ENCODE measurements at places on chromosomes 2 and 18.

- DNase-seq: no peak
Measured at GRCh38 chr2:167653131-167653530, 594.3 kb downstream of the STK39 start.

GRCh38 chr2:239600650-239601049, 199.8 kb upstream of the HDAC4 start:
- no peak for DNase-seq

DNA sequence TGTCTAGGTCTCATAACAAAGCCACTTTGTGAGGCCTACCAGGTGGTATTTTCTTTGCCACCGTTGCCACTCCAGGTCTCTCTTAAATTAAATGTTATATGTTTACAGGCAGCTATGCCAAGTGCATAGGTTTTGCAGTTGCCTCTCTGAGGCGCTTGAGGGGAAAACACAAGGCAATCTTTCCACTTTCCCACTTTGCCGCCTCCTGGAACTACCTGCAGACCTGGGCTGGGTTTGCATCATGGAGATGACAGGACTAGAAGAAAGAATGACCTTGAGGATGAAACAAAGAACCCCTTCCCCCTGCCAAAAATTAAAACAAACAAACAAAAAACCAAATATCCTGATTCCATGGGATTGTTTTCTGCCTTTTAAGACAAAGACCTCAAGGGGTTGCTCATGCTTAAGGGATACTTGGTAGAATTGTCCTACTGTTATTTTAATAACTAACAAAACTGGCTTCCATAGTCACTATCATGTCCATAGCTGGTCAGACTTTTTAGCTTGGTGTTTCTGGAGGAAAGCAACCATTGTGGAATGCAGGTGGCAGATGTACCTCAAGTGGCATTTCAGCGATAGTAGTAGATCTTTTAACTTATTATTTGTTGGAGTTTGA, 159.9 kb downstream of the PRPF40A start:
- no peak for DNase-seq

DNA sequence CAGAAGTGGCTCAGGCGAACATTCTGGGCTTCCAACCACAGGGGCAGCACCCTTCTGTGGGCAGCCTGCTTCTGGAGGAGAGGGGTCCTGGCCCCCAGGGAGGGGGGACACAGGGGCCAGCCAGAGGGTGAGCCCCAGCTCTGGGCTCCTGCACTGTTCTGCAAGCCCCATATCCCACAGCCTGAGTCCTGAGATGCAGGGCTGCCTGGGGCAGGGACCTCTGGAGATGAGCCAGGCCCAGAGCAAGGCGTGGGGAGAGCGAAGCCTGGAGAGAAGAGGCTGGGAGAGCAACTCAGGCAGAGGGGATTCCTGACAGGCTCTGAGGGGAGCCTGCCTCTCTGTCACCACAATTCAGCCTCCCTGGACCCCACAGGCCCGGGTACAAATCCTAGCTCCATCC, 13.5 kb upstream of the PRSS56 start:
- no peak for DNase-seq

GRCh38 chr2:236452238-236452637, 117.4 kb upstream of the ACKR3 start:
- DNase-seq: no peak

DNA sequence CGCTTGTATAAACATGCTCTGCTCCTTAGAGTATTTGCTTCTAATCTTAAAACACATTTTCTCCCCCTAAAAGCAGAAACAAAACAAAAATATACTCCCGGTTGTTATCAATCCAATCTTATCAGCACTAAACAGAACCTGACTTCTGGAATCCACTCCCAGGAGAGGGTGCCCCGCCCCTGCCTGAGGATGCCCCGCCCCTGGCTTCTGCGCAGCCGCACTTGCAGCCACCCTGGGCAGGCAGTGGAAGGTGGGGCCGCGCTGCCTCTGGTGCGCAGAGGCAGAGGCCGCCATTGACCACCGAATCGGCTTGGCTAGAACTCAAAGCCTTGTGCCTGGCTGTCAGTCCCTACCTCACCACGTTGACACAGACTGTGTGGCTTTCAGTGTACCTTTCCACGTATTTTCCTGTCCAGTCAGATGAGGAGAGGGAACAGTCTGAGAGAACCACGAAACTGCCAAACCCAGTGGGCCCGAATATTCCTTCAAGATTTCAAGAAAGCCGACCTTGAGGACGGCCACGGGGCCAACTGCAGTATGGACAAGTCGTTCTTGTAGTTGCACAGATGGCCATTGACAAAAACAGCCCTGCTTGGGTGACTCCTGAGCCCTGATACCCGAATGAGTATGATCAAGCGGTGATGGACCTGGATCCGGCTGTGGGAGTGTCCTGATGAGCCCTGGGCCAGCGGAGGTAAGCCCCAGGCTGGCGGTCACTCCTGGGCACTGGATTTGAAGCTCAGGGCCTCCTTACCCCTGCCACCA, 46.2 kb upstream of the ARHGAP28 start:
- no peak for DNase-seq

- no peak for DNase-seq
Measured at GRCh38 chr2:176569574-176569973, 300.3 kb downstream of the MTX2 start.

- peak; percentile 58 for DNase-seq
Measured at GRCh38 chr2:107687073-107687472, 139.6 kb upstream of the RGPD4 start.

DNA sequence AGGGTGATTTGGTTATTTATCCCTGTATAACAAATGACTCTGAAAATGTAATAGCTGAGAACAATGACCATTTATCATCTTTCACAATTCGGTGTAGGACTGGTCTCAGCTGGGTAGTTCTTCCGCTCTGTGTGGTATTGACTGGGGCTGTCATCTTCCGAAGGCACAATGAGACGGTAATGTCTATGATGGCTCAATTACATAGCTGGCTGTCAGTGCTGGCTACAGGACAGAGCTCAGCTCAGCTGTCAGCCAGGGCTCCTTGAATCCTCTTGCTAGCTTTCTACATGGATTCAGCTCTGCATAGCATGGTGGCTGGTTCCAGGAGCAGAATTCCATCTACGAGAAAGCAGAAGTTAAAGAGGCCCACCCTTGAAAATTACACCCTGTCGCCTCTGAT, 483.8 kb downstream of the TDRD15 start:
- no peak for DNase-seq

DNA sequence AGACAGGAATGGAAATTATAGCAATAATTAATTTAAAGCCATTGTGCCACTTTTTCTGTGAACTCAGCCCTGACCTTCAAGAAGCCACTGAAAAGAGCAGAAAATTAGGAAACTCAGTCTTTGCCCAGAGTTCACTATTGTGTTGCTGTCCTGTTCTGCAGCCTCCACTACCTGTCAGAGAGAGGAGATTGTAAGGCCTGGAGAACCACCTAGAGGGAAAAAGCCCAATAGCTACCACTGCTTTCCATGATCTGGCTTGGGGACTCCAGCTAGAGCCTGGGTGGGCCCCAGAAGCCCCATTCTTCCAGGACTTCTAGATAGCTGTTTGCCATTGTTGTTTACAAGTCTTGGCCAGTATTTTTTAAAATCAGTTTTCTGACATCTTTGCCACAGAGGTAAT, 176.1 kb upstream of the KLF7 start:
- DNase-seq: no peak

GRCh38 chr2:175627405-175627804, 374.7 kb downstream of the LNPK start:
- no peak for DNase-seq

DNA sequence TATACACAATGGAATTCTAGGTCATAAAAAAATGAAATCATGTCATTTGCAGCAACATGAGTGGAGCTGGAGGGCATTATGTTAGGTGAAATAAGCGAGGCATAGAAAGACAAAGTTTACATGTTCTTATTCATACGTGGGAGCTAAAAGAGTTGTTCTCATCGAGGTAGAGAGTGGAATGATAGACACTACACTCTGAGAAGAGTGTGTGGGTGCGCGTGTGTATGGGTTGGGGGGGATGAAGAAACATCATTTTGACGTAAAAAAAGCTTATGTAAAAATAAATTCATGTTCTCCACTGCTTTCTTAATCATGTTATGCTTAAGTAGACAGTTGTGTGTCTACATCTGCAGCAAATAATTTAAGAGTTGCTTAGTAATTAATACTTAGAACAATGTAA, 123.6 kb downstream of the ZNF804A start:
- no peak for DNase-seq

DNA sequence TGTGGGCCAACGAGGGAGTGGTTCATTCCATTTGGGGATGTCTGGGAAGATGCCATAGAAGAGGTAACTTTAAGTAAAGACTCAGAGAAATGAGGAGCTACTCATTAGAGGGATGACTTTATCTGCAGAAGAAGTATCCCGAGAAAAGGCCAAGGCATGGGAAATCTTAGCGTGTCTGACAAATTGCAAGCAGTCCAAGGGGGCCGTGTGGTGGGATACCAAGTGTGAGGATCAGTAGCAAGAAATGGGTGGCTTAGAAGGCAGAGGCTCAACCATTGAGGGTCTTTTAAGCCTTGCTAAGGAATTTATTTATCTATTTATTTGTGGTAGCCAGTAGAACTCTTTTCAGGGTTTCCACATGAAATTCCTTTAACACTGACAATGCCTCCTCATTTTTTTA, 436.4 kb downstream of the RNF144A start:
- DNase-seq: no peak

DNA sequence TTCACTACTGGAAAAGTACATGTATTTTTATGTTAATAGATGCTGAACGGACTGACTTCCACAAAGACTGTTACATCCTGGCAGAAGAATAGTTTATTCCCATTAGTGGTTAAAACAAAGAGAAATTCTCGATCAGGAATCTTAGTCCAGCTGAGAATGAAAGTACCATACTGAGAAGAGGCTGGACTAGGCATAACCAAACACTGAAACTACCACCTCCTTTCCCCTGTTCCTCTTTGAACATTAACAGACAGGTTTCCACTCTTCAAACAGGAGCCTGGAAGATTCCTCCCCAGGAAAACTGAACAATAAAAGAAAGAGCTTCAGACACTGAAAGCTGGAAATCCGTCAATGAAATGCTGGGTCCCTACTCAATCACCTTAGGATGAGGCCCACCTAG, 25.8 kb downstream of the LDAH start:
- no peak for DNase-seq

- no peak for DNase-seq
Measured at GRCh38 chr2:144516411-144516980, 3.4 kb downstream of the ZEB2 start.

DNA sequence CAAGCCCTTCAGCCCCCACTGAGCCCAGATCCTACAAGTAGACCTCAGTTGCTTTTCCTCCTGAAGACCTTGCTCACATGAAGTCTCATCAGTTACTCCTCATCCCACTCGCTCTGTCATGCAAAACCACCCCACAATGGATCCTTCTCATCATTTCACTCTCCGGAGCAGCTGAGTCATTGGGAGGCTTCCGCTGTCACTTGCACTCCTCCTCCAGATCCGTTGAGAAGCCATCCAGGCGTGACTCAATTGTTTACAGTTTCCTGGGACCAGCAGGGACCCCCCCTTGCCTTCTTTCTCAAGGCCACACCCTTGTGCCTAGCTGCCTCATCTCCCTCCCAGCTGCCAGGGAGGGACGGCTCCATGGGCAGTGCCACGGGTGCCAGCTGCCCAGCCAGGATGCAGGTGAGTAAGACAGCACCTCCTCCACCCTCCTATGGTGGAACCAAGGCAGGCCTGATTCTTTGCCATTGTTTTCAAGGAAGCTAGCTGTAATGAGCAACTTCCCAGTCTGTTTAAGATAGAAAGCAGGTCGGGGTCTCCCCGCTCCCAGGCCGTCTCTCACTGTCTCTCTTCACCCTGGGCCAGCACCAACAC, 16.3 kb downstream of the GPR55 start:
- peak; percentile 85 for DNase-seq

DNA sequence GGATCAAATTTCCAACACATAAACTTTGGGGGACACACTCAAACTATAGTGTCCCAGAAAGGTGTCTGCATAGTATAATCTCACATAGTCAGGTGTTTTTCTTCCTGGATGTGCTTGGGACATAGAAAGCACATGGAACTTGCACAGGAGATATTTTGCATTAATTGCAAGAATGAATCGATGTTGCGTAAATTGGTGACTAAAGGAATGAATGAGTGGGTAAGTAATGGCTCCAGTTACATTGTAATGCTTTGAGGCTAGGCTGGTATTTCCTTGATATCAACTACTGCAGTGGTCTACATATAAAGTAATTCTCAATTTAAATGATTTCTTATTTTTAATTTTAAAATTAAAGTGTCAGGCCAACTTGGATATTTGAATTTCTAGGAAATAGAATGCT, 53.4 kb downstream of the SH3RF3 start:
- no peak for DNase-seq

- DNase-seq: no peak
Measured at GRCh38 chr2:46845542-46846486, 69.8 kb downstream of the MCFD2 start.

GRCh38 chr2:23525137-23525765, 140.3 kb downstream of the KLHL29 start:
- no peak for DNase-seq

- DNase-seq: no peak
Measured at GRCh38 chr2:212709280-212709679, 170.7 kb upstream of the ERBB4 start.

- DNase-seq: peak; percentile 86
Measured at GRCh38 chr18:79393635-79394533, 1.8 kb upstream of the NFATC1 start.

GRCh38 chr2:14316594-14316993, 315.9 kb upstream of the LRATD1 start:
- DNase-seq: no peak

DNA sequence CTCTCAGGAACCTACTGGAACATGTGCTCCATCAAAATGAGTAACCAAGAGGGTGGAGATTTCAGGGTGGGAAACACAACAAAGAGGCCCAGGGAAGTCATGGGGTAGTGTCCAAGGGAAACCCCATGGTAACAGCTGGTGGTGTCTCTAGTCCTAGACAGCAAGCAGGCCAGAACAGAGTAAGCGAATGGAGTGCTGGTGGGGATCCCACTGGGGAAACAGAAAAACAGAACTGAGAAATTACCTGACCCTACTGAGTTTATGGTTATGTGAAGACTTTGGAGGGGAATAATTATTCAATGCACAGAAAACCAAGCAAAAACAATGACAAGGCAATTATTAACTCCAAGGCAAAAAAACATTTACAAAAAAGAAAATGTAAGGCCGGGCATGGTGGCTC, 16.9 kb downstream of the ERCC3 start:
- no peak for DNase-seq

- no peak for DNase-seq
Measured at GRCh38 chr18:13572148-13572547, 154.2 kb downstream of the FAM210A start.

DNA sequence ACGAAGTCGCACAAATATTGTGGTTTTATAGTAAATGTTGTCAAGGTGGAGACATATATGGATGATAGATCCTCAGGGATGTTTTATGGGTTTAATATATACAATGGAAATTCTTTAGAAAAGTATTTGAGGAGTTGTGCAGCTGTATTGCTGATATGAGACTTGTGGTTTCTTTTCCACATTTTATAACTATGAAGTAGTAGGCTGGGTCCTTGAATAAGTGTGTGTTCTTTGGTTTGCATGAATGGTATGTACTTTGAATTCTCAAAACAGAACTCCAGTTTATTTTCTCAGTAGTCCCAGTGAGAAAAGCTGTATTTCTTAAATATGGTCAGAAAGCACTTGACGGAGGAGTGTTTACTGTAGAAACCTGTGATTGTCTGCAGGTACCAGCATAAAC, 42.4 kb downstream of the PLCL1 start:
- DNase-seq: peak; percentile 19

GRCh38 chr2:241816431-241817121, 7.6 kb downstream of the NEU4 start:
- DNase-seq: no peak

Measured in foreskin melanocyte (primary cell).